ENCODE measurements at places on chromosomes 12 and 14.

- no peak for DNase-seq
Measured at GRCh38 chr12:131682510-131682895, 28.4 kb upstream of the SFSWAP start.

GRCh38 chr12:46005823-46006222 lies 15.4 kb upstream of the SCAF11 start:
- DNase-seq = no peak

- DNase-seq = no peak
Measured at GRCh38 chr12:11174022-11174421, 3.0 kb downstream of the SMIM10L1 start.

DNA sequence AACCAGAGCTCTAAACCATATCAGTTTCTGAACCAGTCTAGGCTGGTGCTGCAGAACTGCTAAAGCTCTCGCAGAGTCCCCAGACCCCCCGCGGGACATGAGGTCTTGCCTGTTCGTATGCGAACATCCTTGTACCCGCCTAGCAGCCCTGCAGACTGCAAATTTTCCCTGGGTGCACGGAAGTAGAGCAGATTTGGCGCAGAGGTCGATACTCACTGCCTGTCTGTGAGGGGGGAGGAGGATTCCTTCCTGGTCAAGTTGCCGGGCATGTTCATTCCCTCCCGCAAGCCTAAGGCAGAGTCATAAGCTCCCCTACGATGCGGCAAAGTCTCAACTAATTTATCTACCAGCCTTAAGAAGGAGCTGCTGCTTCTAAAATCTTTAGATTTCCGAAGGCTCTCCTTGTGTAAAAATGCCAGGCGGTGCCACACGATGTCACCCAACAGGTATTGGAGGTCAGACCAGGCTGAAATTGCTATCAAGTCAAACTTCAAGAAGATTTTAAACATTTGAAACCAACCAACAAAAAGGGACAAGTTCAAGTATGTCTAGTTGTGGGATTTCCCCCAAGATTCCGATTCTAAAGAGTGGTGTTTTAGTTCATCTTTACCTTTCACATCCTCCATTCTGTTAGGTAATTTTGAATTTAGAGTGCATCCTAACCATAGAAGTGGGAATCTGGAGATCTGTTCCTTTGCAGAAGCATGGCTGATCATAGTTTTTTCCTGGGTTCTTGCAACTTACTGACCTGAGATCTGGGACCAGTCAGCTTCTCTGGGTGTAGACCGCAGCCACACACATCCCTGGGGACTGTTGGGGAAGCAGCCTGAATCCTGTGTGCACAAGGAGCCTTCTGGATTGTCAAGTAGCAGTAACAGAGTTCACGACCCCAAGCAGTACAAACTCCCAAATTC lies 1.6 kb upstream of the PAX9 start:
- no peak for DNase-seq

DNA sequence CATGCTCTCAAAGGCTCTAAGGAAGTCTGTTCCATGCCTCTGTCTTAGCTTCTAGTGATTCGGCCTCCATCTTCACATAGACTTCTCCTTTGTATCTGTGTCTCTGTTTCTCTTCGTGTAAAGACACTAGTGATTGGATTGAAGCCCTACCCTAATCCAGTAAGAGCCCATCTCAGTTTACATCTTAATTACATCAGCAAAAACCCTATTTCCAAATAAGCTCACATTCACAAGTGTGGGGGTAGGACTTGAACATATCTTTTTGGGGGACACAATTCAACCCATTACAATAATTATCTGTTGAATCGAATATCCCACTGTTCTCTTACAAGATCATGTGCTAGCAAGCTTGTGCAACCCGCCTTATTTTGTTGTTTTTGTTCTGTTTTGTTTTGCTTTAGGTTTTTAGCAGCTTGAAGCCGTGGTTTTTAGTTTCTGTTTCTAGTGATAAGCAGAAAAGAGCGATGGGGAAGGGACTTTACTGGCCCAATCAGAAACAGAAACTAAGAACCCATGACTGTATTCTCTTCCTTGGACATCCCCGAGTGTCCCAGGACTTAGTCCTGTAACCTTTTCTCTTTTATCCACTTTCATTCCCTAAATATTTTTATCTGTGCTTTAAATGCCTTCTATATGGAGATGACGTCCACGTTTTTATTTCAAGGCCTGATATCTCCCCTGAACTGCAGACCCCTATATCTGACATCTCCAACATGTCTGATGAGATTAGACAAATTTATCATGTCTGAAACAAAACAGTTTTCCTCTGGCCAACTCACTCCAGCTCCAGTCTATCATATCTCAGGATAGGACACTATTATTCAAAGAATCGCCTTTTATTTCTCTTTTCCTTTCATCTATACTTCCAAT lies 353.0 kb downstream of the CCDC91 start:
- DNase-seq = no peak

- peak; percentile 24 for DNase-seq
Measured at GRCh38 chr14:100747021-100747586, 20.4 kb downstream of the DLK1 start.

GRCh38 chr14:30355431-30355913 lies 203.5 kb upstream of the G2E3 start:
- DNase-seq = no peak

Data from SW 1271 (cell line).